ENCODE measurements at places on chromosomes 7 and 10.

GRCh38 chr10:65581426-65582026, 1344.3 kb upstream of the LRRTM3 start:
- no peak for DNase-seq

DNA sequence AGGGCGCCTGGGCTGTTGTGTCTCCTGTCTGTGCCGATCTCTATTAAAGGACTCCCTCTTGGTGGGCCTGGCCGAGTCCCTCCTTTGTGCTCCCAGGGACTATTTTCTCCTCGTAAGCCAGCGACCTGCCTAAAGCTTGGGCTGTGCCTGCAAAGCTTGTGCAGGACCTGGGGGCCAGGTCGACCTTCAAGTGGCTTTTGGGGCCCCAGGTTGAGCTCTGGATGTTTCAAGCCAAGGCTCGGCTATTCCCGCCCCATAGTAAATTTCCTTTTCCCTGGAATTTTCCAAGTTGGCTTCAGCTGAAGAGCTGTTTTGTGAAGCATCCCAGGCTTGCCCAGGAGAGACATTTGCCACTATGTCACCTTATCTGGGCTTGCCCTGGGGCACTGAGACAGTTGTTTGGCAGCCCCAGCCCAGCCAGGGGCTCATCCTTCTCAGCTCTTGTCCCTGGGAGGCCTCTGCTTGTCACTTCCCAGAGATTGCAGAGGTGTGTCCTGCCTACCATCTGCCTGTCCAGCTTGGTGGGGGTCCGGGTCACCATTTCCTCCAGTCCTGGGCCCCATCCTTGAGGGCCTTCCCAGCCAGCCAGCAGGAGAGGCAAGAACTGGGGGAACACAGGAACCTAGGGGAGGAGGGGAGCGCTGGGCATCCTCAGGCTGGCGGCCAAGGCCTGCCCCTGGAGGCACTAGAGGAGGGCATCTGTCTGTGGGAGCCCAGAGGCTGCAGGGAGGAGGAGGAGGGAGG, 20.2 kb downstream of the ZMIZ2 start:
- DNase-seq = no peak

DNA sequence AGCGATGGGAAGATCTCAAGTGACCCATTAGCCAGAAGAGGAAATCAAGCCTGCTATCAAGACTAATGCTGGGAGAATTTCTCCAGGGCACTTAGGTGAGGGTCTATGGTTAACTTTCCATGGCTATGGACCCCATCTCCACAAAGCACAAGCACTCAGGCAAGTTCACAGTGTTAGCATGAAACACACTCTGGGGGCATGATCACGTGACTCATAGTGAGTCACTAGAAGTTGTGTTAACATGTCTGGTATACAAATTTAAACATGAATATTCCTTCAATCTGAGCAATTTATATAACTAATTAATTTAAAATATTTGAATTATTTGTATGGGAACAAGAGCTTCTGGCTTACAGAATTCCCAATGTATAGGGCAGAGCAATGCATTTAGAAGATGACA, 131.8 kb downstream of the FAM204A start:
- DNase-seq = no peak

- DNase-seq = no peak
Measured at GRCh38 chr10:100883312-100883821, 29.4 kb upstream of the SLF2 start.

GRCh38 chr7:91603707-91604106, 276.8 kb downstream of the MTERF1 start:
- DNase-seq = no peak

DNA sequence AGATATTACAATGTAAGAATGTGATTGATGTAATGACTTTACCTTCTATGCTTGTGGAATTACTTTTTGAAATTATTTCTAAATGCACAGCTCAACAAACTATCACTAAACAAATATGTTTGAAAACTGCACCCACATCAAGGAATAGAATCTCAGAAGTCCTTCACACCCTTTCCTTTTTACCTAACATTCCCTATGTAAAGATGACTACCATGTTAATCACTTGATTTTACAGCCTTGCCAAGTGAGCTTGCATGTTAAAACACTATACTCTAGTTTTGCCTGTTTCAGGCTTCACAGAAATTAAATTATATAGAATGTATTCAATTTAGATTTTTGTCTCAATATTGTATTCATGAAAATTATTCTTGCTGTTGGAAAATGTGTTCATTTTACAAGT, 1169.4 kb upstream of the CELF2 start:
- no peak for DNase-seq

GRCh38 chr10:99693933-99694583, 34.7 kb downstream of the ENTPD7 start:
- DNase-seq = no peak
